ENCODE measurements at places on chromosomes 13 and 19. TPM values are rescaled to one million over a fixed set of nuclear protein-coding genes. Genes with fewer than 3 reads are reported as not detected.
A peak's percentile ranks its signal among the peaks of the same experiment; 100 is the strongest.

GRCh38 chr13:70108356-70109105, at the start of gene KLHL1:
KLHL1 (minus strand) TSS chr13:70108452; CDS start chr13:70107699, 753 bp downstream.
- DNase-seq = no peak

GRCh38 chr13:19845758-19846157, 17.7 kb downstream of the ZMYM5 start:
- DNase-seq = no peak

GRCh38 chr13:114142640-114143490, 10.4 kb upstream of the RASA3 start:
- no peak for DNase-seq

DNA sequence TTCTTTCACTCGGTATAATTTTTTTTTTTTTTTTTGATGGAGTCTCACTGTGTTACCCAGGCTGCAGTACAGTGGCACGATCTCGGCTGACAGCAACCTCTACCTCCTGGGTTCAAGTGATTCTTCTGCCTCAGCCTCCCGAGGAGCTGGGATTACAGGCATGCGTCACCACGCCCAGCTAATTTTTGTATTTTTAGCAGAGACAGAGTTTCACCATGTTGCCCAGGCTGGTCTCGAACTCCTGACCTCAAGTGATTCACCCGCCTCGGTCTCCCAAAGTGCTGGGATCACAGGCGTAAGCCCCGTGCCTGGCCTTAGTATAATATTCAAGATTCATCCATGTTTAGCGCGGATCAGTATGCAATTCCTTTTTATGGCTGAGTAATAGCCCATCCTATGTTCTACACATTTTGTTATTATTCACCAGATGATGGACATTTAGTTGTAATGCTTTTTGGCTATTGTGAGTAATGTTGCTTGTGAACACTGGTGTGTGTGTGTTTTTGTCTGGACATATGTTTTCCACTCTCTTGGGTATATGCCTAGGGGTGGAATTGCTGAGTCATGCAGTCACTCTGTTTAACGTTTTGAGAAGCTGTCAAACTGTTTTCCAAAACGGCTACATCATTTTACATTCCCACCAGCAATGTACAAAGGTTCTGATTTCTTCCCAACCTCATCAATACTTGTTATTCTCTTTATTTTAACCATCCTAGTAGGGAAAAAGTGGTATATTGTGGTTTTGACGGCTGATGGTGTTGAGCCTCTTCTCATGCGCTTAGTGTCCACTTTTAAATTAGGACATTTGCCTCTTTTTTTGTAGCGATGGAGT, 22.9 kb downstream of the PLEKHF1 start:
- DNase-seq = no peak

DNA sequence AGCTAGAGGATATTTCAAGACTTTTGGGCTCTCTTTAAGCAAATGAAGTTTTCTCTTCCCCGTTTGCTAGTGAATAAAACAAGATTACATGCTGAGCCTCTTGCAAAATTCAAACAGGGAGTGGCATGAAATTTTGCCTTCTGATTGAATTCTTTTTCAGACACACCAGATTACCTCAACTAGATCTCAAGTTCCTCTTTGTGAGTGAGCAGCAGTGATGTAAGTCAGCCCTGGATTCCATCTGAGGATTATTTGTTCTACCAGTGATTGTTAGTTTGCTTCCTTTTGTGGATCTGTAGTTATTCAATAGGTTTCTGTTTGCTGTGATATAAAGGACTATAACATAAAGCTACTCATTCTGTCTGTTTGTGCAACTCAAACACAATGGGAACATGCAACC, 407.7 kb downstream of the LMO7 start:
- no peak for DNase-seq

GRCh38 chr13:72412481-72412880, 314.9 kb downstream of the MZT1 start:
- no peak for DNase-seq

DNA sequence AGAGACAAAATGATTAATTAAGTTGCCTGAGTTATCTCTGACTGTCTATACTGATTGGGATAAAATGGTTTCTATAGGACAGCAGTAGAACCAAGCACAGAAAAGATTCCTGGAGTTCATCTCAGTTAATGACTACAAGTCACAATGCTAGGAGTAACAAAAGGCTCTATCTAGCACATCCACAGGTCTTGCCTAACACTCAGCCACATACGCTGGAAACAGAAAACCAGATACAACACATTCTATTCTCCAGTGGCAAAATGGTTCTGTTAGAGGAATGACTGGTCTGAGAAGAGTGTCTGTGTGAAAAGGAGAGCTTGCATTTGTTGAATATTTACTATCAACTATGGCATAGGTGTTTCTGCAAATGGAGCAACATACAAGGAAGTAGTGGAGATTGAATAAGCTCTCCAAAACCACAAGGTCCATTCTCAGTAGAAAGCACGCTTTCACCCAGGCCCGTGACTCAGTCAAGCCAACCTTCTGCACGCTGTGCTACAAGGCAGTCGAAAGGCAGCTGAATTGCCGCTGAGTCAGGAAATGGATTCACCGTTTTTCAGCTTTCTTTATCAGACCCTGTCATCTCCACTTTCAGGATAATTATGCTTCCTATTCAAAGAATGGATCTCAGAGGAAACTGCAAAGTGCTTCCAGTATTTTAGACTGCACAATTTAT, 761.5 kb downstream of the EFNB2 start:
- DNase-seq = no peak

GRCh38 chr19:2059422-2060201, 8.6 kb upstream of the MKNK2 start:
- peak; percentile 86 for DNase-seq

GRCh38 chr19:4291184-4291732, 10.9 kb downstream of the TMIGD2 start:
- no peak for DNase-seq

- DNase-seq = no peak
Observed at GRCh38 chr13:54775501-54776191, 1747.0 kb downstream of the OLFM4 start.

DNA sequence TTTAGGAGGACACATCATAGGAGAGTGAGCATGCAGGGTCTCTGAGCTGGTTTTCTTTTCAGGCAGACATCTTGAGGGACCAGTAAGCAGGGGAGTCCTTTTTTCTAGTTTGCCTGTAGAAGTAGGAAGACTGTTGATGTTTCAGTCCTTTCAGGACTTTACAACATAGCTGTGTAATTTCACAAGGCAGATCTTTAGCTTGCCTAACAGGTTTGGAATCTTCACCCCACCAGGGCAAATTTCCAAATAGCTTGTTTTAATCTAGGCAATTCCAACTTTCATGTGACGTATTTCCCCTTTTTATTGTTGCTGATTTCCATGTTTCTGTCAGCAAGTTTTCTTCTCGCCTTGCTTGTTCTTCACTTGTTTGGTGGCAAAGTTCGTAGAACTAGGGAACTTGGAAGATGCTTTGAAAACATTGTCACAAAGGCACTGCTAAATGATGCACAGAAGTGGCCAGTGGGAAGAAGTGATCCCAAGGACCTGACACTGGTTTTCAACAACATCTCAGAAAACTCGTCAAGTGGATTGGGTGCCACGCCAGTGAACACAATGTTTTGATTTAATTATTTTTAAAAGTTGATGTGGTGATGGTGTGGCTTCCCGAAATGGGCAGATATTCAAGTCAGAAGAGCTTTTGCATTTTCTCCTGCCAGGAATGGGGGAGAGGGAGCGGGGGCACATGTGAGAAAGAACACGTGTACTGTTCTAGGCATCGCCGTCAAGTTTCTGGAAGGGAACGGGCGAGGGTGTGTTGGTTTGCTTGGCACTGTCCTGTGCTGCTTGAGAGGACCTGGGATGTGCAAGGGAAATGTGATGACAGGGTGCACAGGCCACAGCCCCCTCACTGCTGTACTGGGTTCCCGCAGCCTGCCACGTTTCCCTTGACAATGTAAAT, 418.6 kb downstream of the OXGR1 start:
- no peak for DNase-seq

KANK3 gene
- 12.8 TPM for total RNA-seq

RASGRP4 gene
- total RNA-seq = 1.7 TPM

FOXA3 gene
- total RNA-seq = not detected

CRX gene
- not detected for total RNA-seq

Data from ureter (tissue), 1 donor.